ENCODE measurements at places on chromosomes 1 and 21.

- DNase-seq: no peak
Measured at GRCh38 chr1:24108334-24109165, 3.4 kb downstream of the MYOM3 start.

GRCh38 chr1:118077331-118078045 is 107.5 kb downstream of the SPAG17 start:
- DNase-seq: no peak

DNA sequence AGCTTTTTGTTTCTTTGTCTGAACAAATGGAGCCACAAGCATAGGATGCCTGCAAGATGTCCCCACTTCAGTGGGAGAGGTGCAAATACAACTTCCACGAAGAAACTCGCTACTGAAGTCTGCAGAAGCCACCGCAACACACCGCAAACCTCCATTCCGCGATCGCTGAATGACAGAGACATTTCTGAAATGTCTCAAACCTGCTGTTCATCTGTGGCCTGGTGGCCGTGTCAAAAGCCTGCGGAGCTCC is 1.0 kb downstream of the TP53BP2 start:
- DNase-seq: no peak

DNA sequence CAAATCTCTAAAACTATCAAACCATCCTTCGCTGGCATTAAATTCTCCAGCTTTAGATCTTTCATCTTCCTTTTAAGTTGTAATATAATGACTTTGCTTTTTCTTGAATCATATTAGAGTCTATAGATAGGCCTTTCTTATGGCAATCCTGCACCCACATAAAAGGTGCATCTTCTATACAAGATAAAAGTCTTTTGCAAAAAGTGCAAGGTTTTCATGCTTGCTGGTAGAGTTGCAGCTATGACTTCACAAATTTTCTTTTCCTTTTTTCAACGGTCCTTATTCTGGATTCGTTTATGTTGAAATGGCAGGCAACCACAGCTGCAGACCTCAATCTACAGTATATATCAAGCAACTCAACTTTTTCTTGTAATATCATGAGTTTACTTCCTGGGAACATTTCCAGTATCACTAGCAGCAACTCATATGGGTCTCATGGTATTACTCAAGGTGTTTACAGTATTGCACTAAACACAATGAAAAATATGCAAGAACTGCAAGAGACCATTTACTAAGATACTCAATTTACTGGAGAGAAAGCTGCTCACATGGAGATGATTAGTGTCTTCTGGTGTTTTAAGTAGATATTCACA is 22.1 kb downstream of the OMA1 start:
- no peak for DNase-seq

GRCh38 chr21:26060335-26061115 is 110.0 kb downstream of the APP start:
- no peak for DNase-seq

DNA sequence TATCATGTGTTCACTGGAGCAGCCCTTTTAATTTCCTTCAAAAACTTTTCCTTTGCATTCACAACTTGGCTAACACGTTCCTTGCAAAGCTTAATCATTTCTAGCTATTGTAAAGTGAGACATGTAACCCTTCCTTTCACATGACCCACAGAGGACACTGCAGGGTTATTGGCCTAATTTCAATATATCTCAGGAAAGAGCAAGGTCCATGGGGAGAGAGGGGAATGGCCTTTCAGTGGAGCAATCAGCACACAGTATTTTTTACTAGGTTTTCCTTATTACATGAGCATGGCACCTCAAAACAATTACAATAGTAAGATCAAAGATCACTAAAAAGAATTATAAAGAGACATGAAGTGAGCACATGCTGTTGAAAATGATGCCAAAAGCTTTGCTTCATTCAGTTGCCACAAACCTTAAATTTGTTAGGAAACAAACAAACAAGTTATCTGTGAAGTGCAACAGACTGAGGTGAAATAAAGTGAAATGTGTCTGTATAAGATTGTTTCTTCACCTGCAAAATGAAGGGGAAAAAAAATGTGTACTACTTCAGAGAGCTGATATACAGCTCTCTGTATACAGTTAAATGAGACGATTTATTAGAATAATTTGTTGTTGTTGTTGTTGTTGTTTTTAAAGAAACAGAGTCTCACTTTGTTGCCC is 61.5 kb downstream of the EIF4G3 start:
- no peak for DNase-seq

- DNase-seq: no peak
Measured at GRCh38 chr1:222923506-222923905, 108.7 kb downstream of the DISP1 start.

GRCh38 chr1:151846062-151846568 is 6.5 kb upstream of the C2CD4D start:
- DNase-seq: no peak

DNA sequence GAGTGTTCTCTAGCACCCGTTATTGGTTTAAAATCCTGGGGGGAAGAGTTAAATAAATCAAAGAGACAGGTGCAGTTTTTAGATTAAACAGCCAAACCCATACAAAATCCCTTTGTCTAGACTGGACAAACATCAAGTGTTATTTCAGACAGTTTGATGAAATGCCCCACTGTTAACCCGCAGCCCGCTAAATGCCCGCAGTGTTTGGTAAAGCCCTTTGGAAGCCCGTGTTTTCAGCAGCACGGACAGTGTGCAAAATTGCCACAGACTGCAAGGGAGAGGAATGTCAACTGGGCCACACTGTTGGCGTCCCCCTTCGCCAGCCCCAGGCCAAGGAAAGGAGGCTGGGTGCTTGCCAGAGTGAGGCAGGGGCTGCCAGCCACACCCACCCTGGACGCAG is 26.6 kb downstream of the AJAP1 start:
- no peak for DNase-seq

- DNase-seq: no peak
Measured at GRCh38 chr1:21734526-21734925, 48.4 kb downstream of the USP48 start.

GRCh38 chr1:107359472-107360241 is 218.8 kb downstream of the NTNG1 start:
- DNase-seq: no peak

DNA sequence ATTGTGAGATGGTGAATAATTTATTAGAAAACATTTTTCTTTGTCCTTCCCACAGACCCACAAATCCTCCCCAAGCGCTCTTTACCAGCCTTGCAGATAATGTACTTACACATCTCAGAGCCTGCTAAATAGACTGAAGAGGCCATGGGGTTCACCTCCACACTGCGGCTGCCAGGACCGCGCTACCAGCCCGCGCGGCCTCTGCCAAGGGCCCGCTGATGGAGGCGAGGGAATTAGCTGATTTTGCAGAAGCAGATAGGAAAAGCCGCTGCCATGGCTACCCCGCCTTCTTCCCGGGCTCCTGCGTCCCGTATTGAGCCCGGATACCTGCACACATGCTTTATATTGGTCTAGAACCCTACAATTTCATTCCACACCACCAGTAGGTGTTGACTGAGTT is 248.0 kb upstream of the FOXD3 start:
- DNase-seq: no peak

DNA sequence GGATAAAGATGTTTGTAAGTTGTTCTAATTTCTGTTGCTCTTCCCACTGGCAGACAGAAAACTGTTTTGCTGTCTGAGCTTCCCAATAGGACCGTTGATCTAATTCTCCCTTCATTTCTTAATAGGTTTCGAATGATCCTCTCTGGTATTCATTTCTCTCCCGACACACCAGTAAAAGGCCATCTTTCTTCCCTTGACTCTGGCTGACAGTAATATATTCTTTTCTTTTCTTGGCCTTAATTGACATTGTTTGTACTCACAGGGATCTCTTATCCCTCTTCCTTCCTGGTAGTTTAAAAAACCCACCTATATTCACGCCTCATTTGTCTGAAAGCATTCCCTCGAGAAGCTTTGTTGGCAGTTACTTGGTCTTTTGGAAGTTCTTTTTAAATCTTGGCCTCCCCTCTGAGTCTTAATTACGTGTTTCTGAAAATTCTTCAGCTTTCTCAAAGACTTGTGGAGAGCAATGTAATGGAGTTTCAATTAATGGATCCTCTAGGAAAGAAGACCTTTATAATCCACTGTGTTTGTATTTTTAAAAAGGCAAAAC is 40.3 kb downstream of the MAP10 start:
- no peak for DNase-seq

DNA sequence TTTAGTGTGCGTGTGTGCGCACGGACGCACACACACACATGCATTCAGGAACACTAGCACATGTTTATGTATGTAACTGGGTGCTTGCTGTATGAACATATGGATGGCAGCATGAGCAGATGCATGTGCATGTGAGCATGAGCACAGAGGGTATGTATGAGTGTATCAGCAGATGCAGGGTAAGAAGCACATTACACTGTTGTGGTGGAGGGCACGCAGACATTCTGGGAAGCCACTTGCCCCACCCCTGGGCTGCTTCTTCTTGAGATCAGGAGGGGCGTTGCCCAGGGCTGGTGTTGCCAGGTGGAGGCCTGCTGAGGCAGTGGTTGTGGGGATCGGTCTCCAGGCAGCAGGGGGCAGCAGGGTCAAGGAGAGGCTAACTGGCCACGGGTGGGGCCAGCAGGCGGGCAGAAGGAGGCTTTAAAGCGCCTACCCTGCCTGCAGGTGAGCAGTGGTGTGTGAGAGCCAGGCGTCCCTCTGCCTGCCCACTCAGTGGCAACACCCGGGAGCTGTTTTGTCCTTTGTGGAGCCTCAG is 3.9 kb upstream of the P3R3URF start:
- DNase-seq: no peak

- no peak for DNase-seq
Measured at GRCh38 chr21:42737951-42738590, 84.7 kb downstream of the PDE9A start.

DNA sequence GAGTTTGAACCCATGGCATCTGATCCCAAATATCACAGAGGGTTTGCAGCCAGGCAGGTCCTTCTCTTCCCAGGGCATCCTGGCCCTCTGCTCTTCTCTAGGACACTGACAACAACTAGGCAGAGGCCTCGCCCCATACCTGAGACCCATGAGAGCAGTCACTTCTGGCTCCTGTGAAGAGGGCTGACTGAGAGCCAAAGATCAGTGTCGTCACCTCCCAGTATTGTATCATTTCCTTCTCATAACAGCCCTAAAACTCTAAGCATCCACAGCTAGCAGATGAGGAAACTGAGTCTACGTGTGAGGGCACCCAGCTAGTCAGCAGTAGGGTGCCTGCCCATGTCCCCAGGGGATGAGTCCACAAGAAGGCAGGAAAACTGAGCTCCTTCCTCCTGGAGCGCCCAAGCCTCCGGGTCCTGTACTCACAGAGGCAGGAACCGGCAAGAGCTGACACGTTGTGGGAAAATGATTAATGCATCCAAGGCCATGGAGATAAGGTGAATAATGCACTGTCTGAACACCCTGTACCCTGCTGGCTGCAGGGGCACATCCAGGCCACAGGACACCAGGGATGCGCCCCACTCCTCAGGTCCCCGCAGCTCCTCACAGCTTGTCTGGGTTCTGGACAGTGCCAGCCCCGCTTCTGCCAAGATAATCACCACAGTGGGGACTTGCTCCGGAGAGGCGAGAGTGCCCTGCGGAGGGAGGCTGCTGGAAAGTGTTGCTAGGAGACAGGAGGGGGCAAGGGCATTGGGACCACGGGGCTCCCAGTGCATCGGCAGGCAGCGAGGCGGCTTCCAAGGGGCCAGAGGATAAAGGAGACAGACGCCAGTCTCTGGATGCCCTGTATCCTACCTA is 340.0 kb downstream of the NPHP4 start:
- no peak for DNase-seq

- DNase-seq: no peak
Measured at GRCh38 chr21:26118938-26119540, 51.5 kb downstream of the APP start.

DNA sequence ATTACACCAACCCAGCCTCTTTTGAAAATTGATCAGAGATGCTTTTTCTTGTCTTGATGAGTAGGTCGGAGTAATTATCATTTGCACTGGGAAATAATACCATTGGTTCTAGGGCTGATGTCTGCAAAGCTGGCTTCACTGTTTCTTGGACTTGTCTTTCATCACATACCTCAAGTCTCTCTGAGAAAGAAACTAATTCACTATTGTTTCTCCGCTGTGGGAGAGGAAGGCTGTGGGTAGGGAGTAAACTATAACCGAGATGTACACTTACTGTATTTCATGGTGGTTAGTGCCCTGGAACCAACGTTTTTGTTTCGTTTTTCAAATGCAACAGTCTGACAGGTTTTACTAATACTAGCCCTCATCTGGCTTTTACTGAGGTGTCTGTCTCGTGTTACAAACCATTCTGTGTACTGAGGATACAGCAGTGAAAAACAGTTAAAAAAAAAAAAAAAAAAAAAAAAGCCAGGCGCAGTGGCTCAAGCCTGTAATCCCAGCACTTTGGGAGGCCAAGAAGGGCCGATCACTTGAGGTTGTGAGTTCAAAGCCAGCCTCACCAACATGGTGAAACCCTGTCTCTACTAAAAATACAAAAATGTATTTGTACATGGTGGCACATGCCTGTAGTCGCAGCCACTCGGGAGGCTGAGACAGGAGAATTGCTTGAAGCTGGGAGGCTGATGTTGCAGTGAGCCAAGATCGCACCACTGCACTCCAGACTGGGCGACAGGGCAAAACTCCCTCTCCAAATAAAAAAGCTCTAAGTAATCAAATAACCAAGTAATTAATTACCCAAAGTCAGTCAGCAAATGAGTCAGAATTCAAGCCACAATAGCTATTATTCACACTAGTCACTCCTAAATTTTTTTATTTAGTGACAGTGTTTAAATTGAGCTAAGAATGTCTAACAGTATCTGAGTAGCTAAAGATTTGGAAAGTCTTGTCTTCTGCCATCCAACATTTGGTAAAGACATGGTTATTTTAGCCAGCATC is 23.3 kb downstream of the TOMM20 start:
- DNase-seq: no peak

GRCh38 chr1:167520711-167521206 is 2.4 kb upstream of the CD247 start:
- DNase-seq: no peak

DNA sequence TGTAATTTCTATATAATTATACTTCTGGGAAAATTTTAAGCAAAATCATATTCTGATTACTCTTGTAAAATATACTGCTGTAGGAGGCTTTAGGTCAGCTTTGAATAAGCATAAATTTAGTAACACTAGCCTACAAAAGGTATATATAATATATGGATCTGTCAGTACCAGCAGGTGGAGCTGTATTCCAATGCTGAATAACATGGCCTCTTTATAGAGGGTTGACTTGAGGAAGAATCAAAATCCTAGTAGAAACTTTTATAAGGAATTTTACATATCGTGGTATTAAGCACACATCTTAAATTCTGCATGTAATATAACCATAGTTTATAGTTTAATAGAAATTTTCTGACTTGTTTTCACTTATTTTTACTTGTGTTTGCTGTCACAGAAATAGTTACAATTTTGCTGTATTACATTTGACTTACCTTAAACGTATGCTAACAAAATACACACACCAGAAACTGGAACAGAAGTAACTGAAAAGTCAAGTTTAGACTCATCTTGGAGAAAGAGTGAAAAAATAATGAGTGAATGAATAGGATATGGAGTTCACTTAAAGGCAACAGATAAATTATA is 79.3 kb downstream of the HMCN1 start:
- DNase-seq: no peak

GRCh38 chr1:938088-938683 is 14.5 kb downstream of the SAMD11 start:
- DNase-seq: no peak

GRCh38 chr1:110240476-110241210 is 30.5 kb downstream of the KCNC4 start:
- no peak for DNase-seq

All from activated T-cell treated with anti-CD3 and anti-CD28 coated beads for 1 hour (primary cell).